AG09319 (cell line): ENCODE measurements at places on chromosomes 4 and X.

DNA sequence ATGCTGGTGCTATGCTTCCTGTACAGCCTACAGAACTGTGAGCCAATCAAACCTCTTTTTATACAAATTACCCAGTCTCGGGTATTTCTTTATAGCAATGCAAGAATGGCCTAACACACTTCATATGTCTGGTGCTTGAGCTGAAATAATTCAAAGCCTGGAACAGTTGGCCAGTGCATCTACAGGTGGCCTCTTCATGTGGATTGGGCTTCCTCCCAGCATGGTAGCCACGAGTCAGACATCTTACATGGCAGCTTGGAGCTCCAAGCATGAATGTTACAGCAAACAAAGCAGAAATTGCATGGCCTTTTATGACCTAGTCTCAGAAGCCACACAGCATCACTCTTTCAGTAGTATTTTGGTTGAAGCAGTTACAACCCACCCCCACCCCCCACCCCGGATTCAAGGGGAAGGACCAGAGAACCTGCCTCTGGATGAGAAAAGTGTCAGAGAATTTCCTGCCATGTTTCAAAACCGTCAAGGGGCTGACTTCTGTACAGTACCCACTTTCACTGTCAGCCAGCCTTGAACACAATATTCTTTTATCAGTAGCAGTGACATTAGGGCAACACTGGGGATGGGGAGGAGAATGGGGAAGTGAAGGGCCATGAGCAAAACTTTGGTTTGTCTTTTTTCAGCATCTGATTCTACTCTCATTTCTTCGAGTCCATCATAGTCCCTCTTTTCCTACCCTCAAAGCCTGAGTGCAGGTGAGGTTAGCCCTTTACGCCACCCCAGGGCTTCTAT lies 368.7 kb downstream of the BCOR start:
- DNase-seq = no peak

GRCh38 chrX:39427492-39427891 lies 626.2 kb downstream of the MID1IP1 start:
- no peak for DNase-seq

DNA sequence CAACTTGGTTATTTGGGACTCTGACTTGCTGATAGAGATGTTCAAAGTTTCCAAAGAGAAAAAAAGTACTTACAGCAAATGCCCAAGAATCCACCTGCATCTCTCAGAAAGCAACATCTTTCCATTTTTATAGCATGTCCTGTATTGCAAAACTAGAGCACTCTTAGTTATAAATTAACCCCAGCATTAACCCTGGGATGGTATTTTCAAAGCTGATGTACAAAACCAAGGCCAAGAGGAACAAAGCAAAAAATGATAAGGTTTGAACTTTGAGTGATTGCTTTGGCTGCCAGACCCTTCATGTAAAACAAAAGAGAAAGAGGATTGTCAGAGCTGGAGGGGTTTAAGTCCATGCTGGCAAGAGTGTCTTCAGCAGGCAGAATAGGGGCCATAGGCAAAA lies at the start of gene SERPINA7:
Gene SERPINA7 (minus strand): TSS at position 103 of the 400 bp plus-strand sequence. CDS start 1,669 bp downstream, outside the sequence.
- DNase-seq = no peak

- no peak for DNase-seq
Observed at GRCh38 chr4:153555730-153556434, 89.7 kb downstream of the TMEM131L start.

- DNase-seq = no peak
Observed at GRCh38 chr4:150515135-150515534, 66.8 kb upstream of the MAB21L2 start.

DNA sequence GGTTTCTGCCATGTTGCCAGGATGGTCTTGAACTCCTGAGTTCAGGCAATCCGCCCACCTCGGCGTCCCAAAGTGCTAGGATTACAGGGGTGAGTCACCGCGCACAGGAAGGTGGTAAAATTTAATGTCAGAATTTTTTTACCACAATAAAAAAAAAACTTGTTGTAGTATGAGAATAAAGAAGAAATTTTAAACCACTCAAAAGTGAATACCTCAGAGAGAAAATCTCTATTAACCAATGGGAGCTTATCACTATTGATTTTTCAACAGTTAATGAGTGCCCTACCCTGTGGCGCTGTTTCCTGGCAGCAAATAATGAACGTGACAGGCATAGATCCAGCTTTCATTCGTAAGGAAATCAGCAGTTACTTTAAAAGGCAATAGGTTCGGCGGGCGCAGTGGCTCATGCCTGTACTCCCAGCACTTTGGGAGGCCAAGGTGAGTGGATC lies 32.7 kb upstream of the SLC25A4 start:
- DNase-seq = no peak

DNA sequence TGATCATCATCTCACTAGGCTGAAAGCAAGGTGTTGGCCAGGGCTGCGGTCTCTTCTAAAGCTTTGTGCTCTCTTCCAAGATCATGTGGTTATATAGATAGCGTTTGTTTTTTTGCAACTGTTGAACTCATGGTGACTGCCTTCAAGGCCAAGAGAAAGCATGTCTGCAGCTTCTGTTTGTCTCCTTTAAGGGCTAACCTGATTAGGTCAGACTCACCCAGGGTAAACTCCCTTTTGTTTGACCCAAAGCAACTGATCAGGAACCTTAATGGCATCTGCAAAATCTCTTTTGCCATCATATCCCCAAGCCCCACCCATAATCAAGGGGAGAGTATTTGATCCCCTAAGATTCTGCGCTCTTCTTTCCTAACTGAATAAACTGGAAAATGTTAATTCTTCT lies 72.2 kb upstream of the ALG13 start:
- DNase-seq = no peak

GRCh38 chr4:23734000-23734399 lies 155.8 kb downstream of the PPARGC1A start:
- DNase-seq = no peak

- DNase-seq = no peak
Observed at GRCh38 chr4:4593596-4594284, 51.9 kb upstream of the STX18 start.

GRCh38 chr4:42716996-42717395 lies 60.1 kb upstream of the ATP8A1 start:
- DNase-seq = no peak

GRCh38 chr4:168151327-168151726 lies 59.0 kb downstream of the ANXA10 start:
- DNase-seq = no peak

- no peak for DNase-seq
Observed at GRCh38 chr4:6782846-6783110, 251 bp downstream of the KIAA0232 start.

- DNase-seq = no peak
Observed at GRCh38 chrX:23372220-23372902, 37.7 kb downstream of the PTCHD1 start.

DNA sequence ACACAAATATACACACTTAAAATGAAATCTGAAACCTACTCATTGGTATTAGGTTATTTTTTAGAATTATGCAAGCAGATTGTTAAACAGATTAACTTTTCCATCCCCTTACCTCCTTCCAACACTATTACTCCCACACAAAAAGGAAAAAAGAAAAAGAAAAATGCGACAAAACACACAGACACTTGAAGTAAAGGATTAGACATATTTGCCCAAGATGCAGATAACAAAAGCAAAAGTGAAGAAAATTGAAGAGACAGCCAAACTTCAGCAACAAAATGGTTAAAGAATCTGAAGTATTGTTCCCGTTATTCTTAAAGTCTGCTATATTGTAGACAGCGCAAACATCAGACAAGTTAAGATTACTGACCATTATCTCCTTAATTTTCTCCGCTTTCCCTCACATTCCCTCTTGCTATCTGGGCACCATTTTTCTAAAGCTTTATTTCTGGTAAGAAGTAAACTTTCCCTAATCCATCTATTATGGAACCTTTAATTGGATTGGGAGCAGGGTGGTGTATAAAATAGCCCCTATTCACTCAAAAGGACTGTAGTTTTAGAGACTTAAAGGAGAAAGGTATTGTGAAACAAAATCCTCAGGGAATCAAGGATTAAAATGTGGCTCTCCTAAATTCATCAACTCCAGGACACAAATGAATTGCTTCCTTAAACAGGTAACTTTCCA lies 34.7 kb upstream of the MAB21L2 start:
- DNase-seq = no peak

DNA sequence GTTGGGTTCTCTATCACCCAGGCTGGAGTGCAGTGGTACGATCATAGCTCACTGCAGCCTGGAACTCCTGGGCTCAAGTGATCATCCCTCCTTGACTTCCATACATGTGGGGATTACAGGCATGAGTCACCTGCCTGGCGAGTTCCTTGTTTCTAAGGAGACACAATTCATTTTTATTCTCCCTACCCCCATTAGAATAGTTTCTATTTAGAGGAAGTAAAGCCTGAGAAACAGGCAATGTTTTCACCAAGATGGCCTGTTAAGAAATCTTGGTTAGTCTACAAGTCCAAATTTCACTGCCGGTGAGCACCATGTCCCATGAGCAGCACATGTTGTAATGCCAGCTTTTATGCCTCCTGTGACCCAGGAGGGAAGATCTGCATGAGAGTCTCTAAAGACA lies 5.7 kb downstream of the CYBB start:
- no peak for DNase-seq

DNA sequence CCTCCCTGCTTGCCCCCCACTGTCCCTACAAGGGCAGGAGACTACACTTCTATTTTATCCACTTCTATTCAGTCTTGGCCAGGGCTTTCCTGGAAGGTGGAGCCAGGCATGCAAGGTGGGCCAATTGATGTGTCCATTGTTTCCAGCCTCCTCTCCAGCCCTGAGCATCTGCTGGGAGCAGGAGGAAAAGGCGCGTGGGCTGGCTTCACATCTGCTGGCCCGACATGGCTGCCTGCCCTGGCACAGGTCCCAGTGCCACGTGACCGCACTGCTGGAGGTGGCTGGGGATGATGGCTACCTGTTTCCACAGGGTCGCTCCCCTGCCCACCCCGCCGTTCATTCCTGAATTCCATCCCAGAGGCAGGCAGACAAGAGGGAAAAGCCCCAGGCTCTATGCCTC lies 247.7 kb downstream of the AFAP1 start:
- no peak for DNase-seq

DNA sequence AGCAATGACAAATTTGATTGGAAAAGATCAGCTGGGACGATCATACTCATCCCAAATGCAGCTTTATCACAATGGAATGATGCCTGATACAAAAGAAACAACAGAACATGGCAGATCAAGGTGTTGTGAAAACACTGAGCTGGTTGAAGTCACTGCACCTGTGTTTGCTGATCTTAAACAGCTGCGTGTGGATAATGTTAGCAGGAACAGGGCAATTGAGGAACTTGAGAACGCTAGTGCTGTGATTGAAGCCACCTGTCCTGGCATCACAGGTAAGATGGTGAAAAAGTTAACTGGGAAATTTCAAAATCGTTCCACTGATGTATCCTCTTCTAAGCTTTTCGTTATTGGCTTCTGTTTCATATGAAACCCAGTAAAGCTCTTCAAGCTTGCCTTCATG lies 27.4 kb upstream of the SOD3 start:
- no peak for DNase-seq

GRCh38 chr4:165656399-165656798 lies 216.6 kb upstream of the TLL1 start:
- DNase-seq = no peak

DNA sequence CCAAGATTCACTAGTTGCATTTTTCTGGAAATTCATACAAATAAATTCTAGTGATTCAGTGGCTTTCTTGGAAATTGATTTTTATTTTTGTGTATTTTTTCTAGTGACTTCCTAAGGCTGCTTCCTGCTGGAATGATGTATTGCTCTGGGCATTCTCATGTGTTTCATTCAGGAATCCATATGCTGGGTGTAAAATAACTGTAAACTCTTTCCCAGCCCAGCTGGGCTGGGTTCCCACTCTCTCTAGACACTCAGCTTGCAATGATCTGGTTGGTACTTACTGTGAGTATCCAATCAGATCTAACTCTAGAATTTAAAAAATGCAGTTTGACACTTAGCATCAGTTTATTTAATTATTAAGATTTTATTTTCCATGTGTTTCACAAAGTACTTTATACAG lies 882.2 kb downstream of the STIM2 start:
- DNase-seq = no peak

- no peak for DNase-seq
Observed at GRCh38 chr4:185171373-185172071, 28.5 kb downstream of the SLC25A4 start.

DNA sequence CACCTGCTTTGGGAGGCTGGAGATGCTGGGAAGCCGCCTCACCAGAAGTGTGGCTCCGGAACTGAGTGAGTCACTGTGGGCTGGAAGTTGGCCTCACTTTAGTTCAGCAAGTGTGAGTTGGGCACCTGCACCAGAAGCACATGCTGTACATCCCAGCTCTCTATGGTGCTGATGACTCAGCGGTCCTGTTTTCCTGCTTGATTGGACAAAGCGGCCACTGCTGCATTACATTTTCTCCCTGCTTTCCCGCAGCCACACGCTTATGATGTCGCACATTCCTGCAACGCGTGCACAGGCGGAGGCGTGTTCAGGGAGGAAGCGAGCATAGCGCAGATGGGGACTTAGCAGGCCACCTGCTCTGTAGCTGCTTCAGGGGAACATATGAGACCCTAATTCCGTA lies 26.7 kb upstream of the CLDN34 start:
- no peak for DNase-seq

- no peak for DNase-seq
Observed at GRCh38 chrX:30961387-30962174, 72.5 kb upstream of the TAB3 start.

DNA sequence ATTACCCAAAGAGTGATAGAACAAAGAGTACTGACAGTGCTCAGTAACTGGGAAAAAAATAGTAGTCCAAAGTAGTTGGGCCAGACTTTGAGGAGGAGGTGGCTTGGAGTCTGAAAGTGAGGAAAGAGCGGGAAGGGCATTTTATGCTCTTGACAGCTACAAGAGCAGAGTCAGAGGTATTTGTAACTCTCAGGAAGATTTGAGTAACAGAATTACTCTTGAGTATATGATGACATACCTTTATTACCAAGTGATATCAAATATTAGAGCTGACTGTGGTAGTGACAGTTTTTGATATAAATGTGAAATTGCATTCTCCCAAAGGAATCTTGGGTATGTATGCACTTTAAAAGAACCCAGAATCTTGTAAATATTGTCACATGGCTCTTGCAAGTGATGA lies 2.2 kb downstream of the SLAIN2 start:
- no peak for DNase-seq

GRCh38 chrX:148917441-148917840 lies 417.0 kb downstream of the AFF2 start:
- DNase-seq = no peak

- no peak for DNase-seq
Observed at GRCh38 chr4:148166132-148166591, 276.1 kb downstream of the NR3C2 start.

- no peak for DNase-seq
Observed at GRCh38 chrX:136708348-136708747, 60.4 kb downstream of the CD40LG start.

DNA sequence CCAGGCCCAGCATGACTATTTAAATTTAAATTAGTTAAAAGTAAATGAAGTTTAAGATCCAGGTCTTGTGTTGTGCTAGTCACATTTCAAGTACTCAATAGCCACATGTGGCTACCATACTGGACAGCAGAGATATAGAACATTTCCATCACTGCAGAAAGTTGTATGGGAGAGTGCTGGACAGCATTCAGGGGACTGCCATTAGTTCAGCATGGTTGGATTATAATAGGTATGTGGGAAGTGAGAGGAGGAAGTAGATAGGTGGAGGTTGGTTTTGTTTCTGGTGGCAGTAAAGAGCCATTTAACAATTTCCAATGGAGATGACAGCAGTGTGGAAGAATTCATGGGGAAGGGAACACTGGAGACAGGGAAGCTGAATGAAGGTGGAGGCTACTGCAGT lies 42.1 kb downstream of the ERVMER34-1 start:
- no peak for DNase-seq
